ENCODE measurements at places on chromosomes 16 and 17.

DNA sequence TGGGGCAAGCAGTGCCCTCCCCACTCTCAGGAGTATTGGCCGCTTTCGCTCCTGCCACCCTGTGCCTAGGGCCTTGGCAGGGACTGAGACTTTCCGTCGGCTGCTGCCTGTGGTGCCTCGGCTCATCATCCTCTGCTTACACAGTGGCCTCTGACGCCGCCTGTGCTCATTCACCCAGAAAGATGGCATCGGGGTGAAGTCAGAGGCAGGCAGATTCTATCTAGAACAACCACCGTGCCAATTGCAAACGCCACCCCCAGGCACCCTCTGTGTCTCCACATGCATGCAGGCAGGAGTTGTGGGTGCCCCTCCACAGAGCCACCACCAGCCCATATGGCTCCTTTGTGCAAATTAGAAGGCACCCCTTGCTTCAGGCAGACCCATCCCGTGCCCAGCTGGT lies 154.2 kb upstream of the GSE1 start:
- DNase-seq, result no peak

GRCh38 chr16:87366288-87366687 lies 17.3 kb downstream of the FBXO31 start:
- DNase-seq, result no peak

DNA sequence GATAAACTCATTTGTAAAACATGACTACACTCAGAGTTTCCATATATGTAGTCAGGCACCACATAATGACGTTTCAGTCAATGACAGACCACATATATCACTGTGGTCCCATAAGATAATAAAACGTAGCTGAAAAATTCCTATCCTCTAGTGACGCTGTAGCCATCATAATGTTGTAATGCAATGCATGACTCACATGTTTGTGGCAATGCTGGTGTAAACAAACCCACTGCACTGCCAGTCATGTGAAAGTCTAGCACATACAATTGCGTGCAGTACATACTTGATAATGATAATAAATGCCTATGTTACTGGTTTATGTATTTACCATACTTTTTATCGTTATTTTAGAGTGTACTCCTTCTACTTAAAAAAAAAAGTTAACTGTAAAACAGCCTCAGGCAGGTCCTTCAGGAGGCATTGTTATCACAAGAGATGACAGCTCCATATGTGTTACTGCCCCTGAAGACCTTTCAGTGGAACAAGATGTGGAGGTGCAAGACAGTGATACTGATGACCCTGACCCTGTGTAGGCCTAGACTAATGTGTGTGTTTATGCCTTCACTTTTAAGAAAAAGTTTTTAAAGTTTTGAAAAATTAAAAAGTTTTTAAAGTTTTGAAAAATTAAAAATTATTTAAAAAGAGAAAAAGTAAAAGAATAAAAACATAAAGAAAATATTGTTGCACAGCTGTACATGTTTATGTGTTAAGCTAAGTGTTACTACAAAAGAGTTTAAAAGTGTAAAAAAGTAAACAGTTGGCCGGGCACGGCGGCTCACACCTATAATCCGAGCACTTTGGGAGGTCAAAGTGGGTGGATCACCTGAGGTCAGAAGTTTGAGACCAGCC lies 9.0 kb downstream of the STAT5B start:
- DNase-seq, result peak; percentile 92

DNA sequence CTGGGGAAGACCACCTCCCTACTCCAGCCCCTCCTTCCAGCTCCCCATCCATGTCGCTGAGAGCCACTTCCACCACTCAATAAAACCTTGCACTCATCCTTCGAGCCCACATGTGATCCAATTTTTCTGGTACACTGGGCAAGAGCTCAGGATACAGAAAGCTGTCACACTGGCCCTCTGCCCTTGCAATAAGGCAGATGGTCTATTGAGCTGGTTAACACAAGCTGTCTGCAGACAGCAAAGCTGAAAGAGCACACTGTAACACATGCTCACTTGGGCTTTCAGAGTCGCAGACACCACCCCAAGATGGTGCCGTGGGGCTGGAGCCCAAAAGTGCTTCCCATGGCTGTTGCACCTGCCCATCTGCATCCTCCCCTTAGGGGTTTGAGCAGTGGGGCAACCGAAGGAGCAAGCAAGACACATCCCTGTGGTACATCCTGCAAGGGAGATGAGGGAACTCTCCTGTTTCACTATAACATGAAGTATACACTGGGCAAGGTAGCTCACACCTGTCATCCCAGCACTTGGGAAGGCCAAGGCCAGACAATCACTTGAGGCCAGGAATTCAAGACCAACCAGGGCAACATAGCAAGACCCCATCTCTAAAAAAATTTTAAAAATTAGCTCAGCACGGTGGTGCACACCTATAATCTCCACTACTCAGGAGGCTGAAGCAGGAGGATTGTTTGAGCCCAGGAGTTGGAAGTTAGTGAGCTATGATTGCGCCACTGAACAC lies 52.8 kb upstream of the C17orf78 start:
- no peak for DNase-seq

DNA sequence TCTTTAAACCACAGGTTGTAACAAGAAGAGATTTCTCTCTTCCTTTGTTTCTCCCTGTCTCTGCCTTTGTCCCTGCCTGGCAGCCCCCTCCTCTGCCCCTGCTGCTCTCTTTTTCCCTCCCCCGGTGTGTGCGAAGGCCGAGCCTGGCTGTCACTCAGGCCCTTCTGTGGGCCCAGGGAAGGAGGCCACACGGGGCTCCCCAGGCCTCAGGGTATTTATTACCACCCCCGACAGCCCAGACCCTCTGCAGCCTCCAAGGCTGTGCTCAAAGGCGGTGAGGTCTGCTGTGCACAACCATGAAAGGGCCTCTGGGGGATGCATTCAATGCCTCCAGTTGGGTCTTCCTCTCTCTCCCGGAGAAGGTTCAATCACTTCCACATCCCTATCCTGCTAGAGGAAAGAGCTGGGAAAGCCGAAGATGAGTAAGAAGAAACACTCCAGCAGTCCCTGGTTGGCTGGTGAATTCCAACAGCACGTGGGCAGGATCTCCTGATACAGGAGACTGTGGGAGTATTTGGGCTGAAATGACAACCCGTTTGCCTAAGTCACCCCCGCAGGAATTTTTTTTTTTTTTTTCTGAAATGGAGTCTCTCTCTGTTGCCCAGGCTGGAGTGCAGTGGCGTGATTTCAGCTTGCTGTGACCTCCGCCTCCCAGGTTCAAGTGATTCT lies 34.2 kb downstream of the ZNF423 start:
- DNase-seq, result no peak

- no peak for DNase-seq
Observed at GRCh38 chr16:86355531-86355930, 154.8 kb upstream of the FOXF1 start.

GRCh38 chr16:75011634-75012307 lies 12.9 kb downstream of the ZNRF1 start:
- DNase-seq, result peak; percentile 71

GRCh38 chr17:5100832-5101231 lies 10.8 kb downstream of the ZNF232 start:
- no peak for DNase-seq

DNA sequence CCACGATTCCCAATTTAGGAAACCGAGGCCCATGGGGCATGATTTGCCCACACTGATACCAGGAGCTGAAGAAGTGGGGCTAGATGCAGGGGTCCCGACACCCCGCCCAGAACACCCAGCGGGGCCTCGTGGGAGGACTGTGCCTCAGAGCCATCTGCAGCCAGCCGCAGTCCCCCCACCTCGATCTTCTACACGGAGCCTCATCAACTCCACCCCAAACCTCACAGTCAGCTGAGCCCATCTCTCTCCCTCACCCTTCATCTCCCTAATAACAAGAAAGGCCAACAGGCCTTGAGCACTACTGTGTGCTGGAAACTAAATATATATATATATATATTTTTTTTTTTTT lies 4.2 kb downstream of the ITGAE start:
- DNase-seq, result no peak

DNA sequence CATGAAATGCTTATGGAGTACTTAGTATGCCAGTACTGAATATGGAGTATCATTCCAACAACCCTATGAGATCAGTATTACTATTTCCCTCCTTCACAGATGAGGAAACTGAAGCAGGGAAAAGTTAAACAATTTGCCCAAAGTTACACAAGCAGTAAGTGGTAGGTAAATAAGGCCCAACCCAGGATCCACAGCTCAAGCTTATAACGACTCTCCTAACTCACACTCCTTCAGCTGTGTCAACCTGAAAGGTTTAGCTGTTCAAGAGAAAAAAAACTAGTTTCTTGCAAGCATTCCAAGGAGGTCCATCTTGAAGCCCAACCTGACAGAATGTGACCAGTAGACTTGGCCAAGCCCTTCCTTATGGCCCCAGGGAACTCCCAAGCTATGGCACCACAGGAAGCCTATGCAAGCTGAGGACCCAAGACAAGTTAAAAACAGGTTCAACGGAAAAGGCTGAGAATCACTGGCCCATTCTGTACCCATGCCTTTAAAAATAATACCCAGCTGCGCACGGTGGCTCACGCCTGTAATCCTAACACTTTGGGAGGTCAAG lies 6.5 kb downstream of the CRK start:
- DNase-seq, result no peak

DNA sequence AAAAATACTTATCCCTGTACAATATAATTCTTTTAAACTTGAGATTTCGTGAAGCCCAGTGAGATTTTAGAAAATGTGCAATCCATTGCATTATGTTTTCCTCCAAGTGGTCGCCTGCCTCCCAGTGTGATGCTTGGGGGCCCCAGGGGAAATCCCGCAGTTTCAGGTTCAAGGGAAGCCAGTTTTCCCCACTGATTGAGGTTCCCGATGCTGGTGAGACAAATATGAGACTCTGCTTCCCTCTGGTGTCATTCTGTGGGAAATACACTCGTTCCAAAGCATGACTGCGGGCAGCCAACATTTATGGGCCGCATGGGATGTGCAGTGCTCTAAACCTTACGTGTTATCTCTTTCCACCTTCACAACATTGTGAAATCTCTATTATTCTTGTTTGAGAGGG lies 200.8 kb downstream of the PRKCB start:
- DNase-seq, result peak; percentile 25

DNA sequence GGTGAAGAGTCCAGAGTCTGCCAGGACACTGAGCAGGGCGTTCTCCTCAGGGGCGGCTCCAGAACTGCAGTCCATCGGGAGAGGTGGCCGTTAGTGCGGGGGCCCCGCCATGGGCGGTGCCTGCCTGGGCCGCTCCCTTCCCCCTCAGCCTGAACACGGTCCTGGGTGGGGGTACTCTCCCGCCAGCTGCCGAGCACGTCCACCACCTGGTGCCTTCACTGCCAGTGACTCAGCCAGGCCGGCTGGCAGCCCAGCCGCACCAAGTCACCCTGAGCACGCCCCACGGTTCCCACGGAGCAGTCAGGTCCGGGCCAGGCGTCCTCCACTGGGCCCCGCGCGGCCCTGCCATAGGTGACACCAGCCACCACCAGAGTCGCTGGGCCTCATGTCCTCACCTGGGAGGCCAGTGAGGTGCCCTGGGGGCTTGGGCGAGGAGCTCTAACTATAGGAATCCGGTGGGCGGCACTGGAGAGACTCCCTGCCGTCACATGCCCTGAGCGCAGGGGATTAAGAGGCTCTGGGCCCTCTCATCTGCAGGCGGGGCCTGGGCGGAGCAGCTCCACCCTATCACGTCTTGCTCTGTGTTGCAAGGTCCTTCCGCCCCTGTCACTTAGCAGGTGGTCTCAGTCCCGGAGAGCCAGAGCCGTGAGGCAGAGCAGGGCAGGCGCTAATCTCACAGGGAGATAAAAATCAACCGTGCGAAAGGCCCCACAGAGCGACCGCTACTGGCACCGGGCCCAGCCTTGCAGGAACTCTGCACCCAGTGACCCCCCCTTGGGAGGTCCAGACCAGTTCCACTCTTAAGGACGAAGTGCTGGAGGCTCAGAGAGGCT lies 14.3 kb downstream of the PIEZO1 start:
- peak; percentile 55 for DNase-seq

- no peak for DNase-seq
Observed at GRCh38 chr17:59376506-59376905, 45.1 kb downstream of the YPEL2 start.

- DNase-seq, result no peak
Observed at GRCh38 chr17:7437950-7438614, 1.2 kb upstream of the FGF11 start.

- DNase-seq, result no peak
Observed at GRCh38 chr17:64554028-64554637, 47.4 kb downstream of the CEP95 start.

DNA sequence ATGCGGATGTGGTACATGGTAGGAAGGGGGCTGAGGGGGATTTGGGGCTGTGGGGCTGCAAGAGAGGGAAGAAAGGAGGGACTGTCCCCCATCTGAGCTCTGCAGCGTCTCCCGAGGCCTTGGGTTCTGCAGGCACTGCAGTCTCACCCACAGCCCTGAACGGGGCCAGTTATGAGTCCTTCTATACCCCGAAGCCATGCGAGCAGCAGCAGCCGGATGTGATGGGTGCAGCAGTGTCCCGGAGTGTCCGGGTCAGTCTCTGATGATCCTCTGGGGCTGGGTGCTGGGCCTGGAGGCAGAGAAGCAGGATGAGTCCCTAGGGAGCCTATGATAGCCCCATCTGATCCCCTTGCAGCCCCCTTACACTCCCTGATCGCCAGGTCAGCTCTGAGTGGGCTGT lies 41.5 kb downstream of the CPNE2 start:
- DNase-seq, result no peak

DNA sequence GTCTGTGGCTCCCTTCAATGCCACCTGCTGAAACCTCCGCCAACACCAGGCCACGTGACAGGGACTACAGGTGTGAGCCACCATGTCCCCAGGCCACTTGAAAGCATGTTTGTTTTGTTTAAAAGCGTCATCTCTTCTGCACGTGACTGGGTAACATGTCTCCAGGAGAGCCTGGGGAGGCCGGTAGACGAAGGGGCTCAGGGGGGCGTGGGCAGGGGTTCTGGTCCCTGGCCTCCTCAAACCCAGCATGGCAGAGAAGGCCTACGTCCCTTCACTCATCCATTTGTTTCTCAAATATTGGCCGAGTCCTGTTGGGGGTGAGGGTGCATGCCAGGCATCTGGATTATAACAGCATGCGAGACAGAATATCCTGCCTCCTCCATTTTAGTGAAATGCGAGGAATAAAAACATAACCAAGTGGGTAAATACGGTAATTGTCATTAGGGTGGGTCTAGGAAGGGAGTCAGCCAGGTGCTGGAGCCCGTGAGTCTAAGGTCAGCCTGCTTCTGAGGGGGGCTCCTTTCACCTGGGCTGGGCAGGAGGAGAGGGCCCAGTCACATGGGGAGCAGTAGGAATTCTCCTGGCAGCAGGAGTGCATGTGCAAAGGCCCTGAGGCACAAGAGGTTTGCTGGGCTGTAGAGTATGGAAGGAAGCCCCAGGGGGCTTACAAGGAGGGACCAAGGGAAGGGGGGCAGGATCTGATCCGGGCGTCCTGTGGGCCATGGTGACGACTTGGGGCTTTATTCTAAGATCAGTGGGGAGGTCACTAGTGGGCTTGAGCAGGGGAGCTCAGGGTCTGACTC lies 26.8 kb upstream of the CIBAR2 start:
- no peak for DNase-seq

Data from hematopoietic multipotent progenitor cell treated with erythropoietin and hydrocortisone succinate and interleukin-3 and kit ligand, for 15 days (in vitro differentiated cells).